Right cardiac atrium (tissue), 5 donors: ENCODE measurements at places on chromosomes 12 and 14. TPM values are rescaled to one million over a fixed set of nuclear protein-coding genes. Genes with fewer than 3 reads are reported as not detected.

Gene CLEC1A
- total RNA-seq: 3.2 TPM

GRCh38 chr14:94875256-94875655 is 105.3 kb upstream of the GSC start:
- no peak for DNase-seq

- DNase-seq: peak; percentile 16
Observed at GRCh38 chr12:132731574-132731973, 20.9 kb downstream of the PGAM5 start.

DNA sequence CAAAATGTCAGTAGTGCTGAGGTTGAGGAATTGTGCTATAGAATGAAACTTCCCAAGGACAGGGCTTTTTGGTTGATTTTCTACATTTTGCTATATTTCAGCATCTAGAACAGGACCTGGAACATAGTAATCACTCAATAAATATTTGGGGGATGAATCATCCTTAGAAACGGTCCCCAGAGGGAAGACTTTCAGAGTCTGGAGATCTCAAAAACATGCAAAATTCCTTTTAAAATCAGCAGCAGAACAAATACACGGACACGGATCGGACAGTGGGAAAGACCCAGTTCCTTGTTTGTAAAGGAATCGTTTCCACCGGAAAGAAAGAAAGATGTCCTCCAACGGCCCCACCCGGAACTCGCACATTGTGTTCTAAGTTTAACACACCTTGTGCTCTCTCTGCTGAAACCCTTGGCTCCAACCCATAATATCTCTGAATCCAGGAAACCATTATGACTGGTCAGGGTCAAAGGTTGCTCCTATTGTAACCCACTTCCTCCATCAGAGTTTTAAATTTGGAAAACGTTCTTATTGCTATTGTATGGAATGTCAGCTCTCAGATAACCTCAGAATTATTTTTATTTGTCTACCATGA is 617.2 kb downstream of the MED13L start:
- DNase-seq: peak; percentile 44

GRCh38 chr12:65891987-65892481 is 67.8 kb downstream of the HMGA2 start:
- DNase-seq: peak; percentile 83

GRCh38 chr12:53938326-53939140 is at the start of gene HOXC13:
TSS of gene HOXC13 (plus strand) at chr12:53938831. CDS start at chr12:53938907, 76 bp downstream.
- DNase-seq: peak; percentile 38

- DNase-seq: no peak
Observed at GRCh38 chr14:93638790-93639189, 149.5 kb downstream of the PRIMA1 start.

DNA sequence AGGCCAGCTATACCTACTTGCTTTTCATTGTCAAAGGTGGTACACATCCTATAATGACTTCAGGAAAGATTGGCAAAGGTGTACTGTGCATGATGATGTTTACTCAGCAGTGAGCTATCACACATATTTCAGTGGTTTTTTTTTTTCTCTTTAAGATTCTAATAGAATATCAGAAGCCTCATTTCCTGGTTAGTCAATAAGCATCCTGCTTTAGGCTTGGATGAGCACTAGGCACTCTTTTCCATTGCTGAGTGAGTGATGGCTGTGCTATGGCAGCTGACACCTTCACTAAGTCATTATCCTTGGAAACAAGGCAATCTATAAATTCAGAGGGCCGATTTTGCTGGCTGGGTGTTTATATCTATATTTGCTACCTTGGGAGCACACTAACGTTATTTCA is 161.1 kb upstream of the RASSF8 start:
- no peak for DNase-seq

Gene SERPINA10
- total RNA-seq: not detected

Gene NAV3
- 2.6 TPM for total RNA-seq

- no peak for DNase-seq
Observed at GRCh38 chr14:52002542-52002941, 13.2 kb downstream of the RTRAF start.

GRCh38 chr14:71701990-71702389 is 230.2 kb upstream of the RGS6 start:
- DNase-seq: no peak

DNA sequence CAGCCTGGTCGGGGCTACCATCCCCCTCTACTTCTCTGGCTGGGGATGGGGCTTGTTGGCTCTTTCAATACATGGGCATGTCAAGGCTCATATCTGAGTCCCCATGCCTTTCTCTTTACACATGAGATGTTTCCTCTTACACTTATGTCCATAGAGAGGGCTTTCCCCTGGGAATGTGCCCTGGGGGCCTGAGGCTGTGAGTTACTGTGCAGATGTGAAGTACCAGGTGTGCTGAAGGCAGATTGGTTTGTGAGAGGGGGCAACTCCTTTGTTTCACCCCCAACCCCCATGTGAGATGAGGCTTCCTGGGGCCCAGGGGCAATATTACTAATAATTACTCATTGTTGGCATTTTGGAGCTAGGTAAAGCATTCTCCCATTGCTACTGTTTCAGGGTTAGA is 32.8 kb downstream of the NRXN3 start:
- no peak for DNase-seq

GRCh38 chr14:70602254-70602653 is 1.8 kb upstream of the MED6 start:
- DNase-seq: no peak

- DNase-seq: peak; percentile 65
Observed at GRCh38 chr12:2539938-2540337, 254.8 kb upstream of the FKBP4 start.

Gene SDSL
- total RNA-seq: 5.2 TPM

GRCh38 chr14:64232095-64232838 is 61.9 kb downstream of the ESR2 start:
- no peak for DNase-seq

GRCh38 chr12:102971227-102971626 is 13.8 kb downstream of the ASCL1 start:
- DNase-seq: no peak

DNA sequence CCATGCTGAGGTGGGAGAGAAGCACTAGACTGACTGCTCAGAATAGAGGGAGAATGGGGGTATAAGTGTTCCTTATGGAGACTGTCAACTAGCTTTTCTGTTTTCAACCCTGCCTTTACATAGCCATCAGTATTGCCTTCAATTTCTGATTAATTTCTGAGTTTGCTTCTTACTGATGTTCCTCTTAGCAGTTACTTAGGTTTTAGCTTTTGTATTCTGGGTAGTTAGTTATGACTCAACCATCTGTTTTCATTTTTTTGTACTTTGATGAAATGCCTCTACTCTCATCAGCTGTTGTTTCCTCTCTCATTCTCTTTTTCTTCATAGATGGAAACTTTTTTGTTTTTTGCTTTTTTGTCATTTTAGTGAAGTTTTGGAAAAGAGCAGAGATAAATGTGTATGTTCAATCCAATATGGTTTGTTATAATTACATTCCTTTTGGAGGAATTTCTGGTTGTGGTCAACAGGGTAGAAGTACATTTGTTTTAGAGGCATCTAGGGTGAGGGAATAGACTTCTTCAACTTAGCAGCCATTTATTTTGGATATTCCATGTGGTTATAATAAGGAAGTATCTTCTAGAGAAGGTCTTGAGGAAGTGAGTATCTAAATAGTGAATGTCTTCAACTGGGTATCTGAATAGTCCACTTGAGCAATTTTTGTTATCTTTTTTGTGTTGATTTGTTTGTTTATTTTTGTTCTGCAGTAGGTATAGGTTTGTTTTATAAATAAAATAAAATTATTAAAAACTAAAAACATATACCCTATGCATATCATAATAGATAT is 29.6 kb downstream of the PMCH start:
- no peak for DNase-seq

Gene PTCSC3
- total RNA-seq: not detected

- no peak for DNase-seq
Observed at GRCh38 chr12:107681836-107682820, 3.5 kb upstream of the PWP1 start.

Gene DCTN2
- 89.5 TPM for total RNA-seq

- DNase-seq: peak; percentile 25
Observed at GRCh38 chr12:104604995-104605675, 148.4 kb downstream of the CHST11 start.

Gene MYH6
- 15,773 TPM for total RNA-seq

DNA sequence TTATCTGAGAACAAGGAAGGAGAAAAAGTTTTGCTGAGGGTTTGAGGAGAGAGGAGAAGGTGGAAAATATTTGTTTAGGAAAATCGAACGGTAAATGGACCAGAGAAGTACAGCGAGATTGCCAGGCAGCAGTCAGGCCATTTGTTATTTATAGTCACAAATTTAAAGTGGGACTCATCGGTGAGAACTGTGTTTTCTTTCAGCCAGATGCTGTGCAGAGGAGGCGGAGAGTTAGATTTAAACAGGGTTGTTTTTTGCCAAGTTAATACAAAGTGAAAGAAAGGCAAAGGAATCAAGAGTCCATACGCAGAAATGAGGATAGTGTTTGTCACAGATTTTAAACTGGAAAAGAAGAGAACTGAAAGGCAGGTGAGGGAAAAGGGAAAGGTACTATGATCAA is 200.6 kb upstream of the CNOT2 start:
- no peak for DNase-seq

DNA sequence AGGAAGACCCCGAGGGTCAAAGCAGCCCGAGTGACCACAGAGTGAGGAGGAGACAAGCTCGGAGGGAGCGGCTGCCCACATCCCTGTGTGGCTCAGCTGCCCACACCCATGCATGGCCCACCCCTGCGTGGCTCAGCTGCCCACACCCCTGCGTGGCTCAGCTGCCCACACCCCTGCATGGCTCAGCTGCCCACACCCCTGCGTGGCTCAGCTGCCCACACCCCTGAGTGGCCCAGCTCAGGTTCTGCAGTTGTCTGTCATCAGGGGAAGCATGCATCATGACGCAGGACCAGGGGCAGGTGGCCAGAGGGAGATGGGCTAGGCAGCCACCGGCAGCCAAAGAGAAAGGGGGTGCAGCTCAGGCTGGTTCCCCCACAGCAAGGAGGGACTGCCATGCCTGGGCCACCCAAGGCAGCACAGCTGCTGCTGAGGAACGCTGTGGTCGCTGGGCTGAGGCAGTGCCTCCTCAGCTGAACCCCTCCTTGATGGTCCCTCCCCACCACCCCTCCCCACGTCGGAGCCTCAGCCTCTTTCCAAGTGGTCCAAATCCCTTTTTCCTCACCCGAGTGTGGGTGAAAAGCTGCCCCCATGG is 33.3 kb upstream of the NUDT14 start:
- DNase-seq: peak; percentile 40

DNA sequence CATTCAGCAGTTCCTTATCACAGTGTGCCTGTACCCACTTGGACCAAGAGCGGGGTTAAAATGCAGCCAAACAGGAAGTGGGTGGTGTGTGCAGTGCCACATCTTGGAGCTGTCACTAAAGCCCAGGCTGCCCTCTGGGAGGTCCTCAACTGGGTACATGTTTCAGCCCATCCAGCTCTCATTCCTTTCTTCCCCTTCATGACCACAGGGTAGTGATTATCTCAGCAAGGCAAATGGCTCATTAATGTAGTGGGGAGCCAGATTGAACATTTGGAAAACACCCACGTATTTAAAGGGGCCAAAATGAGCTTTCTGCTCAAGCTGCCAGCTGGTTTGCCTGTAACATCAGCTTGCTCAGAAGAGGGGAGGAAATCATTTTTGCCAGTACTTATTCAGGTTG is 210.8 kb upstream of the BTG1 start:
- DNase-seq: no peak

DNA sequence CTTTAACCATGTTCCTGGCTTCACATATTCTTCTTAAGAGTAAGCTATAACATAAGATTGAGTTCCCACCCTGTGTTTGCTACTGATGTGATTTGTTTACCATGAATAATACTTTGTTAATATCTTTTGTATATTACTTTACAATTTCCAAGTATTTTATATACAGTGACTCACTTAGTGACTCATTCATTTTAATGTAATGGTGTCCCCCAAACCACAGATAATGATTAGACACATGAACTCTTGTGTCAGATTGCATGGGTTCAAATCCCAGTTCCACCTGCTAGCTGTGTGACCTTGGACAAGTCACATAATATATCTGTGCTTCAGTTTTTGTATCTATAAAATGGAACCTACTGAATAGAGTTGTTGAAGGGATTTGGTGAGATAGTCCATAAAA is 76.1 kb downstream of the MYF5 start:
- no peak for DNase-seq

Gene NUBPL
- 23.6 TPM for total RNA-seq

Gene CCDC196
- total RNA-seq: not detected

DNA sequence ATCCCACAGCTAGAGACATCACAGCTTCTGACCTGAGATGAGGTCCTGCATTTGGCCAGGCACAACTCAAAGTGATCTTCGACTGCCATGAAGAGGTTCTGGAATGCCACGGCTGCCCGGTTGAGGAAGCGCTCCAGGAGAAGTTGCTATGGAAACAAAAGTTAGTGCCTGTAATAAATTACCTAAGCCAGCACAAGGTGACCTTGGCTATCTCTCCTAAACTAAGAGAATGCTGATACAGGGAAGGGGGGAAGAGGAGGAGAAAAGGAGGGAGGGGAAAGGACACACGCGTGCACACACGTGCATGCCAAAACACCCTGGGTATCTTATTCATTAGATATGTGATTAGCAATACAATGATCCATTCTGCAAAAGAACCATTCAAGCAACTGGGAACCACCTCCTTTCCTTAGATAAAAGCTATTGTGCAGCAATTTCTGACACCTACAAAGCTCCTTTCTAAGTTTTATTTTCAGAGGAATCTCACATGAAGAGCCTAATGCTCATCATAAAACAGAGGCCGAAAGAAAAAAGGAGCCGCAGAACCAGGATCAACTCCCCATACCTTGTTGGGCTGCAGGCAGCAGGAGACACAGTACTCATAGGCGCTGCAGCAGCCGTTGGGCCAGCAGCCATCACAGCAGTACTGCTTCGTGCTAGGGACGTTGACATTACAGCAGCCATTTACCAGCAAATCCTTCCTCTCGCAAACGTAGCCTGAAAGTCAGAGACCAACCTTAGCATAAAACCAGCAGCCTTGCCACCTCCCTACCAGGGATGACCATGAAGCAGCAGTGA is 17.9 kb downstream of the SPRING1 start:
- no peak for DNase-seq

- DNase-seq: no peak
Observed at GRCh38 chr12:10926269-10926668, 2.8 kb upstream of the PRH2 start.

GRCh38 chr12:4056910-4057845 is 184.0 kb upstream of the PARP11 start:
- no peak for DNase-seq

DNA sequence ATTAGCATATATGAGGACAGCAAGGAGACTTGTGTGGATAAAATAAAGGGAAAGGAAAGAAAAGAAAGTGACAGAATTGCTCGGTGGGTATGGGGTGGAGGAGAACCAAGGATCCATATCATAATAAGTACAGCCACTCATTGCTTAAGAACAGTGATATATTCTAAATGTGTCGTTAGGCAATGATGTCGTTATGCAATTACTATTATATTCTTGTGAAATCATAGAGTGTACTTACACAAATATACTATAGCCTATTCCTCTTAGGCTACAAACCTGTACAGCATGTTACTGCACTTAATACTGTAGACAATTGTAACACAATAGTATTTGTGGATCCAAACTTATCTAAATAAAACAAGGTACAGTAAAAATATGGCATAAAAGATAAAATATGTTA is 271.1 kb downstream of the CCER1 start:
- DNase-seq: no peak
